Nephron progenitor cell (in vitro differentiated cells): ENCODE measurements at places on chromosomes 1 and 21.

- DNase-seq = no peak
Measured at GRCh38 chr21:37532868-37533780, 166.6 kb downstream of the DYRK1A start.

GRCh38 chr1:39310015-39310414 lies 105.5 kb downstream of the MACF1 start:
- no peak for DNase-seq

DNA sequence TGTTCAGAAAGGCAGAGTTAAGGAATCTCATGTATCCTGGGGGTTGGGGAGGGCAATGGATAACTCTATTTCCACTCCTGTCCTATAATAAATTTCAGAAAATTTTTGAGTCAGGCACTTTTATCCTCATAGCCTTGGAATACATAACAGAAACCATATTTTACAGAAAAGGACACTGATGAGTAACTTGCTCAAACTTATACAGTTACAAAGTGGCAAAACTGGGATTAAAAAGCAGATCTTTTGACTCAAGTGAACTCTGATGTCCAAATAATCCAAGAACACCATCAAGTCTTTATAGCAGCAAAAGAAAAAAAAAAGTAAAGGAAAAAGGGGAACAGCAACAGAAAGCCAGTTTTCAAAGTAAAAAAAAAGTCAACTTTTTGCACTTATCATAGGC lies 36.9 kb downstream of the PHC2 start:
- DNase-seq = no peak

- DNase-seq = peak; percentile 84
Measured at GRCh38 chr1:29259802-29260441, 23.6 kb downstream of the PTPRU start.

GRCh38 chr1:17239420-17239819 lies 9.5 kb upstream of the PADI3 start:
- peak; percentile 83 for DNase-seq

GRCh38 chr1:59601041-59601441 lies 213.7 kb upstream of the HOOK1 start:
- DNase-seq = no peak

GRCh38 chr1:166925810-166926478 lies 49.4 kb downstream of the ILDR2 start:
- no peak for DNase-seq

DNA sequence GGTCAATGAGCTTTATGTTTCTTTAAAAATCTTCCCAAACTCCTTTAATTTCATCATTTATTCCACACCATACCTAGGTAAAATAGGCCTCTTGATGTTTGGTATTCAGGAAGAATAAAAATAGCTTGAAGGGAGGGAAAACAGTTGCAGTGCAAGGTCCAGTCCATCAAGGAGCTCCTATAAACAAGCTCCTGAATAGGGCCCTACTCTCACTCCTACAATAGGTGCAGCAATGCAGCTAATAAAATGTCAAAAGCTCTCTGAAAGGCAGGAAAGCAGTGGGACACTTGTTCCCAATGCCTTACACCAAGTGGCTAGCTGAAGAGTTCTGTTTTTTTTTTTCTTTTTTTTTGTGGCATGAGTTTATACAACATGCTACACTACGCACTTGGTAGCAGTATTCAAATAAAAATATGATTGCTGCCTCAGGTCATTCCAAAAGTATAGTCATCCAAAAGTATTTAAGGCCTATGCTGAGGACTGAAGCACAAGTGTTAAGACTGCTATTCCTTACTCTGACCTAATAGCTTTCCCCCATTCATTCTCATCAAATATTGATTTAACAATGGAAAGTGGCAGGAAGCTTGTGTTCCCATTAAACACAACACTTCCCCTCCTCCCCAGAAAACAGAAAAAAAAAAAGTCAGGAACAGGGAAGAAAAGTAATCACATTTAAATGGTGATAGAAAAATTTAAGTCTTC lies 9.8 kb downstream of the TEX38 start:
- no peak for DNase-seq

DNA sequence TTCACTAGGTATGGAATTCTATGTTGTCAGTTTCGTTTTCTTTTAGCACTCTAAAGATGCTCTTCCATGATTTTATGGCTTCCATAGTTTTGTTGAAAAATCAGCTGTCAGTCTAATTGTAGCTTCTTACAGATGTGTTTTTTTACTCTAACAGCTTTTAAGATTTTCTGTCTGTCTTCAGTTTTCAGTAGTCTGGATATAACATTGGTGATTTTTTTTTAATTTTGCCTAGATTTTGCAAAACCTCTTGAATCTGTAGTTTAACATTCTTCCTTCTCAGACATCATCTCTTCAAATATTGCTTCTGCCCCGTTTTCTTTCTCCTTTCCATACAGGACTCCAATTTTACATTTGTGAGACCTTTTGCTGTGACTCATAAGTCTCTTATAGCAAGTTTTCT lies 17.9 kb upstream of the DYRK1A start:
- no peak for DNase-seq

DNA sequence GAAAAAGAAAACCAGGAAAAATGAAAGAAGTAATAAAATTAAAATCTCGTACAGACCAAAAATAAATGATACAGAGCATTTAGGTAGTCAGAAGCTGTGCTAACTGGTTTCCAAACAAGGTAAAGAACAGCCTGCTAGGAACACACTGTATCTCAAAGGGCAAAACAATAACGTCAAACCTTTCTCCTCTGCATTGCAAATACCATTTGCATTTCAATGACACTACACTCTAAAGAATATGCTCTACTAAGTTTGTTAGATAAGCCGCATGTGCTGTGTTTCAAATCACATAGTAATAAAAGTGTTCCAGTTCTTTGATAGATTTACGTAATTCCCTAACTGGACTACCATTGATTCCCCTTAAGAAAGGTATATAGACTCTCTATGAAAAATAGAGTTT lies 648.8 kb downstream of the PLA2G4A start:
- DNase-seq = no peak

DNA sequence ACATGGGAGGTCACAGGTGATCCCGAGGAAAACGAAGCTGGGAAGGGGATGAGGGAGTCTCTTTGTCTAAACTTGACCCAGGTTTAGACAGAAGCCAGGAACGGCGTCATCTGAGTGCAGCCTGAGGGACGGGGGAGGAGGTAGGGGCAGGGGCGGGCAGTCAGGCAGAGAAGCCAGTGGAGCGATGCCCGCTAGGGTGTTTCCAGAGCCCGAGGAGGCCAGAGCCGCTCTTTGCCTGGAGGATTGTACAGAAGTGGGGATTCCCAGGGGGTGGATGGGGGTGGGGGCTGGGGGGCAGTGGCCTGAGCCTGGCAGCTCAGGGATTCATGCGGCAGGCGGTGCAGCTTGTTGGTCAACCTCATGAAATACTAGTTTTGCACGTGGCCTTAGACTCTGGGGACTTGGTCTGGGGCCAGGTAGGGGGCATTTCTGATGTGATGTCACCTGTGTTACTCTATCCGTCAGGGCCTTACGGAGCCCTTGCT lies 58.4 kb downstream of the VPS26C start:
- peak; percentile 46 for DNase-seq

GRCh38 chr1:6118415-6118814 lies 61.7 kb downstream of the CHD5 start:
- no peak for DNase-seq

- no peak for DNase-seq
Measured at GRCh38 chr1:34684266-34684665, 70.6 kb upstream of the GJB5 start.

DNA sequence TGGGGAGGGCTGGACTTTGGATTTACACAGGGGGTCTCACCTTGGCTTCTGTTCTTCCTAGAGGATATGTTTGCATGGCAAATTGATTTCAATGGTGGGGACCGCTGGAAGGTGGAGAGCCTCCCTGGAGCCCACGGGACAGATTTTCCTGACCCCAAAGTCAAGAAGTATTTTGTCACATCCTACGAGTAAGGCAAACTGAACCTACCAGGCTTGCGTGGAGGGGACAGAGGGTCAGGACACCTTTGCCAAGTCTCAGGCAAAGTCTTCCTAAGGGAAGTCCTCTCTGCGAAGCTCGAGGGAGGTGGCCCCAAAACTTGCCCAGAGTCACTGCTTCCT lies 7.2 kb downstream of the FBXO6 start:
- no peak for DNase-seq

DNA sequence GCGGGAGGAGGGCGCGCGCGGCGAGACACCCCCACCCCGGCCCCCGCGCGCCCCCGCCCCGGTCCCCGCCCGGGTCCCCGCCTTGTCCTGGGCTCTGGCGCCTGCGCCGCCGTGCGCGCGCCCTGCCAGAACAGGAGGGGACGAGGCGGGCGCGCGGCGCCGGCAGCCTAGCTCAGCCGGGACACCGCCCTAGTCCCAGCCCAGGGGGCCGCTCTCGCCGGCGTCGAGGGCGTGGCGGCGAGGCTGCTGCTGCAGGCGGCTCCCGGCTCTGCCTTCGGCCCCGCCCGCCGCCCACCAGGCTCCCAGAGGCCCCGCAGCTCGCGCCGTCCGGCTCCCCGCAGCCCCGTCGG lies at the start of gene RCAN3:
TSS of gene RCAN3 (plus strand) at position 128 of the 350 bp plus-strand sequence. CDS start 11,537 bp downstream, outside the sequence.
- DNase-seq = peak; percentile 87

DNA sequence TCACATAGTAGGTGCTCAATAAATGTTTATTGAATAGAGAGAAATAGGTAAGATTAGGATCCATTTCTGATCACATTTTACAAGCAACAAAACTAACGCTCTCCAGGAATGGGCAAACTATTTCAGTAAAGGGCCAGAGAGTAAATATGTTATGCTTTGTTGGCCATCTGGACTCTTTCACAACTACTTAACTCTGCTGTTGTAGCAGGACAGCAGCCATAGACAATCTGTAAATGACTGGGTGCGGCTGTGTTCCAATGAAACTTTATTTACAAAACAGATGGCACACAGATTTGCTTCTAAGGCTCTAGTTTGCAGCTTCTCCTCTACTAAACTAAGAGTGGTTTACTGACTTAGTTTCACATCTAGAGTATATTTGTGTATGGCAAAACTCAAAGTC lies 83.0 kb upstream of the BACH1 start:
- no peak for DNase-seq

- DNase-seq = no peak
Measured at GRCh38 chr1:38581396-38581795, 278.2 kb downstream of the RRAGC start.

DNA sequence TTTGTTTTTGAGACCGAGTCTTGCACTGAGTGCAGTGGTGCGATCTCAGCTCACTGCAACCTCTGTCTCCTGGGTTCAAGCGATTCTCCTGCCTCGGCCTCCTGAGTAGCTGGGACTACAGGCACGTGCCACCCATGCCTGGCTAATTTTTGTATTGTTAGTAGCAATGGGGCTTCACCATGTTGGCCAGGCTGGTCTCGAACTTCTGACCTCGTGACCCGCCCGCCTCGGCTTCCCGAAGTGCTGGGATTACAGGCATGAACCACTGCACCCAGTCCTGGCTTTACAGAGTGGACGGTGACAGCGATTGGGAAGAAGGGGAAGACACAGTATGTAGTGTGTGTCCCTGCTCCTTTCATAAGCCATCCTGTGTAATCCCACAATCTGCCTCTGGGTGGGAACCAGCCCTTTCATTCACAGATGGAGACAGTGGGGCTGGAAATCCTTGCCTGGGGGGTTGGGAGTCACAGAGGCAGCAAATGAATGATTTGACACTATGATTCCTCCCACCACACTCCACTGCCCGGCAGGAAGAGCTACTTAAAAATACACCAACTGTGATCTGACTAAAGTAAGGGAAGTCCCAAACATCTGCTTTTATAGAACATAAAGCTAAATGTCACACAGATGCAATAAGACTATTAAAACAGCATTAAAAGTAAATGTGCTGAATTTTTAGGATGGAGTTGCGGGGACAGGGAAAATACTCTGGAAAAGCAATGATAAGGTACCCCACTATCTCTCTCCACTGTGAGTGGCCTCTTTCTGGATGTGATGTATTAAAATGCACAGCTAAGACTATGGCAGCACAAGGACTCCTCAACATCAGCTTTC lies 4.5 kb downstream of the PARP1 start:
- DNase-seq = peak; percentile 17

GRCh38 chr1:41513383-41513735 lies 28.9 kb upstream of the EDN2 start:
- DNase-seq = peak; percentile 43

DNA sequence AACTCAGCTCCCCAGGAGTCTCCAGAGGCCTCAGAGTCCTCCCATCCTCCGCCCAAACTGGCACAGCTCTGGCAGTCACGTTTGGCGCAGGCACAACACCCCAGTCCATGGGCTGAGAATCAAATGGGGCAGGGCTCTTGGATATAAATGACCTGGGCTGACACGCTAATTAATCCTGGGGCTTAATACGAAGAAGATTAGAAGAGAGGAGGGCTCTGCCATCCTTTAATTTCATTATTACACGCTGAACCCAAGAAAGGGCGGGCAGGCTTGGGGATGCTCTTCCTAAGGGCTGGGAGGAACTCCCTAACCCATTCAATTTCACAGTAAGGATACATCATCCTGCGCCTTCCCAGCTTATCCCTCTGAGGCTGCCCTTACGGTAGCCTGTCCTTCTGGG lies 2.4 kb downstream of the GRIK3 start:
- no peak for DNase-seq
